ENCODE measurements at places on chromosomes 6 and 20.

DNA sequence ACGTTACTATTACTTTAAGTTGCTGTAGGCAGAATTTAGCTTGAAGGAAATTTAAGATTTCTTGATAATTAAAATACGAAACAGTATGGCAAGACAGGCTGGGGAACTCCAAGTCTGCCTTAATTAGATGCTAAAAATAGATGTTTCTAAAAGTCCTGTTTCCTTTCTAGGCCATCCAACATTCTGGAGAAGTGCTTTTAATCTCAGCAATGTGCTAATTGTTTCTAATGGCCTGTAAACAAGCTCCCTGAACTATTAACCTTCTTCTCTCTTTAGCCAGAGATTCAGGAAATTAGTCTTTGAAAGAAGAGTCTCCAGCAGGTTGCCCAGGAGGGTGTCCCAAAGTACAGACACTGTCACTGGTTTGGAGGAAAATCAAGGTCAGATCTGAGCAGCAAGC lies 677.3 kb upstream of the AGPAT4 start:
- no peak for DNase-seq

GRCh38 chr6:106077170-106077569 lies 9.0 kb upstream of the PRDM1 start:
- no peak for DNase-seq

GRCh38 chr6:156336089-156336488 lies 441.1 kb upstream of the ARID1B start:
- no peak for DNase-seq

GRCh38 chr6:110064744-110065524 lies 86.8 kb downstream of the GPR6 start:
- DNase-seq, result no peak

- peak; percentile 45 for DNase-seq
Observed at GRCh38 chr6:130885392-130886192, 58.4 kb downstream of the SMLR1 start.

- no peak for DNase-seq
Observed at GRCh38 chr6:30750379-30750668, 6.0 kb upstream of the IER3 start.

DNA sequence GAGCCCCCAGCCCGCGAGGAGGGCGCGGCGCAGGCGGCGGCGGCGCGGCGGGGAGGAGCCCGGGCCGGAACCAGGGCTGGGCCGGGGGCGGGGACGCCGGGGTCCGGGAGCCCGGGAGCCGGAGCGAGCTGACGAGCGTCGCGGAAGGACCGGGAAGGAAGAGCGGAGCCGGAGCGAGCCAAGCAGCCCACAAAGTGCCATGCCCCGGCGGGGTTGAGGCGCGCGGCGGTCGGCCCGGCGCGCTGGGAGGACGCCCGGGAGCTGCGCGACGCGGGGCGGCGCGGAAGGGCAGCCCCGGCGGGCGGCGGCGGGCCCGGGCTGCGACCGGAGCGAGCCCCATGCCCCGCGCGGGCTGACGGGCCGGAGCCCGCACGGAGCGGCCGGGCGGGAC lies 289 bp downstream of the FOXP4 start:
- DNase-seq, result no peak

GRCh38 chr6:15790116-15790515 lies 127.3 kb upstream of the DTNBP1 start:
- DNase-seq, result no peak

- DNase-seq, result no peak
Observed at GRCh38 chr6:121612927-121613326, 177.5 kb downstream of the GJA1 start.

DNA sequence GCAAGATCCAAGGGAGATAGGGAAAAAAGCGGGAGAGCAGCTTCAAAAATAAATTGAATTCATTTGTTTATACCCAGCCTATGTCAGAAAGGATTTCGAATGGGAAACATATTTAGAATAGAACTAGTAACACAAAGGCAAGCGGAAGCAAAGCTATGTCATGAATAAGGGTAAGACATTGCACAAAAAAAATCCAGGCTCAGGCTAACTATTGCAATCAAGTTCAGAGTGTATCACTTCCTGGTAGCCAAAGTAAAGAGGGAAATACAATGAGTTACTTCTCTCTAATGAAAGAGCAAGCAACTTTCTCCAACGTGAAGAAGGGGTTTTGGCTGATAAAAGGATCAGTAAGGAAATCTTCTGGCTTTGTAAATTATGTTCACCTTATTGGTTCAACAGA lies 212.8 kb downstream of the ZMYND8 start:
- no peak for DNase-seq
